ENCODE measurements at places on chromosomes 13 and 19. TPM values are rescaled to one million over a fixed set of nuclear protein-coding genes. Genes with fewer than 3 reads are reported as not detected.

The PODNL1 gene
- not detected for total RNA-seq

DNA sequence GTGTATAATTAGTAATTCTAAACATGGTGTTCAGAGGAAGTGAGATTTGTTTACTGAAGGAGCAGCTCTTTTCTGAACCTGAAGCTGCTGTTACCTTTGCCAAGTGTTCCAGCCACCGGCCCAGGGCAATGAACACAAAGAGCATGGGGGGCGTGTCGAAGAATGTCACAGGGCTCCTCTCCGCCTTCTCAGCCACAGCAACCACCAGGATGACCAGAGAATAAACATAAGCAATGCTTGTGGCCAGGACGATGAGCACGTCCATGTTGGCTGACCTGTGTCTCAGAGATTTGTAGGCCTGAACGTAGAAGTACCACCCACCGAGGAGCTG is 53.1 kb downstream of the ATP7B start:
- DNase-seq = no peak

DNA sequence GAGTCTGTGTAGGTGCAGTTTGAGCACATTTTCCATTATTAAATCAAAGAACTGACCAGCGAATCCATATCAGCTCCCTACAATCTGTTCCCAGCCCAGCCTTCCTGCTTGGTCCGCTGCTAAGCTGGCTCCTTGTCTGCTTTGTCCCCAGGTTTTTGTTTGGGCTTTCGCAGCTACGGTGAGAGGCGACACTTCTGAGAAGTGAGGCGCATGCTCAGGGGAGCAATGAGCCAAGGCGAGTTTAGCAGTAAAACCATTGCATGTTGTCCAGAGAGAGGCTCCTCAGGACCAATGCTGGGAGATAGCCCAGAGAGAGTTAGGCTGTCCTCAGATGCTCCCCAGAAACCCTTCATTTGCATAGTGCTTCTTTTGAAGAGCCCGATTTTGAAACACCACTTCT is 162.0 kb downstream of the ITGBL1 start:
- DNase-seq = no peak

The SIAH3 gene
- not detected for total RNA-seq

The DHRS12 gene
- 11.8 TPM for total RNA-seq

The IGFL4 gene
- not detected for total RNA-seq

GRCh38 chr19:34391813-34392212 is 12.4 kb upstream of the PDCD2L start:
- DNase-seq = no peak

The POU4F1 gene
- total RNA-seq = not detected

DNA sequence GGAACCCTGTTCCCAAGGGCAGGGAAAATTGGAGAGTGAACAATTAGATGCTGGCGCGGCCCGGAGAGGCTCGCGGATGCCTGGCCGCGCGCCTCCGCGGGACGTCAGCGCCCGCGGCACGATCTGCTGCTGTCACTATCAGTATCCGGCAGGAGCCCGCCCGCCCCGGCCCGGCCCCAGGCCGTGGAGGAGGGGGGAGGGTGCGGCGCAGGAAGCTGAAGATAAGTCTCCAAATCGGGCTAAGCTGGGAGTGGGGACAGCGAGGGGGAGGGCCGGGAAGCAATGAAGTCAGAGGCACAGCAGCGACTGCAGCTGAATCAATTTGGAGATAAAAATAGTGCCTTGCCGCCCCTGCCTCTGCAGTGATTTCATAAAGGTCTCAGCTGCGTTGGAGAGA is 441.5 kb upstream of the KLF12 start:
- peak; percentile 23 for DNase-seq

DNA sequence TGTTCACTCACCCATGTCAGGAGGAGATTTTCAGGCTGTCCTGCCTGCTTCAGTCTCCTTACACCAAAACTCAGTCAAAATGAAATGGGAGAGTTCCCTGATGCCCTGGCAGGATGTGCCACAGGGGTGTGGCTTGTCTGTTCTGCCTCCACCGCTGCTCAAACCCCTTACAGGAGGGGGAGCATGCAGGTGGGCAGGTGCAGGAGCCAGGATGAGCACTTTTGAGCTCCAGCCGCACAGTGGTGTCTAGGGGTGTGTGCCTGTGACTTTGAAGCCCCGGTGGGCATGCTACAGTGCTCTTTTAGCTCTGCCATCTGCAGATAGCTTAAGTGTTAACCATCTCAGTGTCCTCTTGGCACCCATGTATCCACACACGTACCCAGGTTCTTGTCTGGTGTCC is 71.9 kb upstream of the IPO5 start:
- no peak for DNase-seq

The KLK12 gene
- not detected for total RNA-seq

The FAM83E gene
- 1.3 TPM for total RNA-seq
